Tongue (tissue), 3 donors: ENCODE measurements at places on chromosomes 6 and 20. TPM values are rescaled to one million over a fixed set of nuclear protein-coding genes. Genes with fewer than 3 reads are reported as not detected.

SLC17A4 gene
- not detected for total RNA-seq

HLA-E gene
- 179 TPM for total RNA-seq

TRIM40 gene
- total RNA-seq, result not detected

ZSCAN23 gene
- 7.3 TPM for total RNA-seq

SPDEF gene
- total RNA-seq, result 6.1 TPM

CD93 gene
- total RNA-seq, result 112 TPM

SMPD2 gene
- total RNA-seq, result 6.2 TPM

MDC1 gene
- 14.5 TPM for total RNA-seq

ESR1 gene
- 0.72 TPM for total RNA-seq

LHFPL5 gene
- not detected for total RNA-seq

RBPJL gene
- total RNA-seq, result not detected

EEF1E1 gene
- 53.4 TPM for total RNA-seq

FAM83D gene
- 9.5 TPM for total RNA-seq

MATN4 gene
- total RNA-seq, result 1.1 TPM

HECA gene
- 34.2 TPM for total RNA-seq

ZBTB24 gene
- 11.2 TPM for total RNA-seq

SLC2A10 gene
- 31.2 TPM for total RNA-seq

FAM8A1 gene
- total RNA-seq, result 34.5 TPM

ARHGAP18 gene
- 19.1 TPM for total RNA-seq

GNAS-AS1 gene
- 2.5 TPM for total RNA-seq
